ENCODE measurements at places on chromosomes 6 and 20. TPM values are rescaled to one million over a fixed set of nuclear protein-coding genes. Genes with fewer than 3 reads are reported as not detected.

GRCh38 chr6:21970569-21971300 is 326.1 kb downstream of the PRL start:
- no peak overlapping the region for H3K4me3 ChIP-seq
- H3K36me3 ChIP-seq = no peaks in the 10 kb centered on the region
- H3K27ac ChIP-seq = no peak overlapping the region
- no peaks in the 10 kb centered on the region for H3K27me3 ChIP-seq
- DNase-seq = no peak

- H3K36me3 ChIP-seq = no peaks in the 10 kb centered on the region
- H3K4me3 ChIP-seq = no peak overlapping the region
- DNase-seq = no peak
- H3K27me3 ChIP-seq = no peaks in the 10 kb centered on the region
- no peak overlapping the region for H3K27ac ChIP-seq
Observed at GRCh38 chr6:48135323-48136084, 24.5 kb upstream of the PTCHD4 start.

DNA sequence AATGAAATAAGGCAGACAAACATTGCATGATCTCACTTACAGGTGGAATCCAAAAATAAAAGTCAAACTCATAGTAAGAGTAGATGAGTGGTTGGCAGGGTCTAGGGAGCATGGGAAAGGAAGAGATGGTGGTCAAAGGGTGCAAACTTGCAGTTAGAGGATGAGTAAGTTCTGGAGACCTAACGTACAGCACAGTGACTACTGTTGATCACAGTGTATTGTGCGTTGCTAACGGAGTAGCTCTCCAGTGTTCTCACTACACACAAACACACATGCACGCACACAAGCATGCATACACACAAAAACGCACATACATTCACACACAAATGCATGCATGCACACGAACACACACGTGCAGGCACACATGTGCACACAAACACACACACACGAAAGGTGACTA is 54.9 kb downstream of the LY86 start:
- H3K27ac ChIP-seq = no peak overlapping the region
- H3K4me1 ChIP-seq = no peaks in the 10 kb centered on the region
- H3K27me3 ChIP-seq = no peaks in the 10 kb centered on the region

DNA sequence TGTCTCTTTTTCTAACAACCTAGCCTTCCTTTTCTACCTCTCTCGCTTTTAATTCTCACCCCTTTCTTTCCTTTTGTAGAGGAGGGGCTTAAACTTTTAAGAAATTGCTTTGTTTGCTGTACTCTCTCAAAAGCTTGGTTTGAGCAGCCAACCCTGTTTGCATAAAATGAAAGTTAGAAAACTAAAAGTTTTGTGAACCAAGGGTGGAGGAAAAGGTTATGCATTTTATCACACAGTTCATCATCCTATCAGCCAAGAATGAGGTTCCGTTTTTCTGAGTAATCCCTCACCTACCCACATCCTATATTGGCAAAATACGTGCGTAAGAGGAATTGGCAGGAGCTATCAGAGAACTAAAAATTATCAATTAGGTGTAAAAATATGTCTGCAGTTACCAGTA is 42.8 kb upstream of the LOC128125822 start:
- no peaks in the 10 kb centered on the region for H3K27me3 ChIP-seq
- no peak overlapping the region for H3K27ac ChIP-seq
- no peak for DNase-seq
- no peaks in the 10 kb centered on the region for H3K36me3 ChIP-seq

DNA sequence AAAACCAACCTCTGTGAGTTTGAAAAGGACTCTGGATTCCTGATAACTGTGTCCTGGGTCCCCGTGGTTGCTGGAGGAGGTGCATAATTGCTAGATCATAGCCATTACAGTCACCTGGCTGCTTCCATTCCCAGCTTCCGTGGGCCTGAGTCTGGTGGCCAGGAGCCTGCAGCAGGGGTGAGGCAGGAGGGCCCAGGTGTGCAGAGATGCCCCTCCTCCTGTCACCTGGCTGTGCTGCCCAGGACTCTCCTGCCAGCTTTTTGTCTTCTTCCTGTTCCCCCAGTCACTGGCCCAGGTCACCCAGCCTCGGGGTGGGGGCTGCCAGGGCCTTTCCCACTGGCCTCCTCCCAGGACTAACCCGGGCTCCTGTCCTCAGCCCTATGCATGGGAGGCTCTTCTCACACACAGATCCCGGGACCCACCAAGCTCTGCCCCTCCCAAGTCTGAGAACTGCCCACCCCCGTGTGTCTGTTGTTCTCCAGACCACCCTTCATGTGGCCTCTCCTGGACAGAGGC is 30.0 kb downstream of the RAET1L start:
- no peak for DNase-seq
- peaks cover 32% of the 10 kb centered on the region for H3K27me3 ChIP-seq
- no peaks in the 10 kb centered on the region for H3K4me1 ChIP-seq
- no peaks in the 10 kb centered on the region for H3K36me3 ChIP-seq

GRCh38 chr20:53399083-53399482 is 194.6 kb downstream of the ZNF217 start:
- no peak overlapping the region for H3K27ac ChIP-seq
- H3K36me3 ChIP-seq = no peaks in the 10 kb centered on the region
- DNase-seq = no peak
- no peak overlapping the region for H3K4me3 ChIP-seq
- no peaks in the 10 kb centered on the region for H3K27me3 ChIP-seq

- H3K36me3 ChIP-seq = no peaks in the 10 kb centered on the region
- no peak for DNase-seq
- H3K4me3 ChIP-seq = no peak overlapping the region
- H3K27ac ChIP-seq = no peak overlapping the region
- no peaks in the 10 kb centered on the region for H3K4me1 ChIP-seq
- H3K27me3 ChIP-seq = no peaks in the 10 kb centered on the region
Observed at GRCh38 chr6:157471895-157472686, 91.1 kb downstream of the ZDHHC14 start.

- no peak overlapping the region for H3K27ac ChIP-seq
- no peak overlapping the region for H3K4me3 ChIP-seq
- no peaks in the 10 kb centered on the region for H3K36me3 ChIP-seq
- no peak for DNase-seq
- no peaks in the 10 kb centered on the region for H3K4me1 ChIP-seq
Observed at GRCh38 chr6:15132167-15132566, 113.7 kb upstream of the JARID2 start.

GRCh38 chr6:53125276-53125675 is 23.4 kb downstream of the GCM1 start:
- no peaks in the 10 kb centered on the region for H3K27me3 ChIP-seq
- DNase-seq = no peak
- H3K4me3 ChIP-seq = no peak overlapping the region
- H3K27ac ChIP-seq = no peak overlapping the region

TRERF1 gene
- 8.4 TPM for total RNA-seq

CFAP206 gene
- total RNA-seq = 2.5 TPM

CGA gene
- not detected for total RNA-seq

SLC22A2 gene
- total RNA-seq = 27.9 TPM

PRL gene
- not detected for total RNA-seq

MBOAT1 gene
- 15.1 TPM for total RNA-seq

ACTL10 gene
- 3.0 TPM for total RNA-seq
